CD4-positive, alpha-beta T cell treated with Interleukin-6 for 4 hours (primary cell): ENCODE measurements at places on chromosomes 6 and 20.

- no peak for DNase-seq
These were observed 3.2 kb downstream of the OLIG3 start for GRCh38 chr6:137490961-137491360.

DNA sequence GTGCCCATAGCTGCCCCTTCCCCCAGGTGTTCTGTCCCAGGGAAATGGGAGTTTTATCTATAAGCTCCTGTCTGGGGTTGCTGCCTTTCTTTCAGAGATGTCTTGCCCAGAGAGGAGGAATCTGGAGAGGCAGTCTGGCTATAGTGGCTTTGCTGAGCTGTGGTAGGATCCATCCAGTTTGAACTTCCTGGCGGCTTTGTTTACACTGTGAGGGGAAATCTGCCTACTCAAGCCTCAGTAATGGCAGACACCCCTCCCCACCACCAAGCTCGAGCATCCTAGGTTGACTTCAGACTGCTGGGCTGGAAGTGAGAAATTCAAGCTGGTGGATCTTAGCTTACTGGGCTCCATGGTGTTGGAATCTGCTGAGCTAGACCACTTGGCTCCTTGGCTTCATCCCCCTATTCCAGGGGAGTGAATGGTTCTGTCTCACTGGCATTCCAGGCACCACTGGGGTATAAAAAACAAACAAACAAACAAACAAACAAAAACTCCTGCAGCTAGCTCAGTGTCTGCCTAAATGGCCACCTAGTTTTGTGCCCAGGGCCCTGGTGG, 24.0 kb downstream of the TNFAIP3 start:
- DNase-seq = no peak

DNA sequence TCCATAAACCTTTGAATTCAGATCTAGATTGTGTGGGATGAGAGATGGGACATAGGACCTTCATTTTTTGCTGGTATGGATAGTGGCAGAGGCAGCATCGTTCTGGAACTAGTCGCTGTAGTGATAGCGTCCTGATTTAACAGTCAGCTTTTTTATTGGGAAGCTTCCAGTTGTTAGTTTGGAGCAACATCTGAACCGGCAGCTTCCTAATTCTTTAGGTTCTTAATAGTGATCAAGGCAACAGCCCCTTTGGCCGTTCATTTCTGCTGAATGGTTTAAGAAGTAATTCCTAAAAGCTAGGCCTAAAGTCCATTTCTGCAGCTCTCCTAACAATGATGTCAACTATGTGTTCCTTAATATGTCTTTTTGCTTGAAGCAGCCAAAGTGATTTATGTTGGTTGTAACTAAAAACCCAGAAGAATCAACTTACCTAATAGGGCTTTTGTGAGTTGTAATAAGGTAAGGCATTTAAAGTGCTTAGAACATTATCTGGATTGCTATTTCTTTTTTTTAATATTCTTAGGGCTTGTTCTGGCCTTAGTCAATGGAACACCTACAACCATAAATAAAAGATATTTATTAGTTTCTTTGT, 90.3 kb downstream of the SHLD1 start:
- DNase-seq = no peak

- DNase-seq = no peak
These were observed 123.5 kb downstream of the MAN1A1 start for GRCh38 chr6:119226089-119226488.

DNA sequence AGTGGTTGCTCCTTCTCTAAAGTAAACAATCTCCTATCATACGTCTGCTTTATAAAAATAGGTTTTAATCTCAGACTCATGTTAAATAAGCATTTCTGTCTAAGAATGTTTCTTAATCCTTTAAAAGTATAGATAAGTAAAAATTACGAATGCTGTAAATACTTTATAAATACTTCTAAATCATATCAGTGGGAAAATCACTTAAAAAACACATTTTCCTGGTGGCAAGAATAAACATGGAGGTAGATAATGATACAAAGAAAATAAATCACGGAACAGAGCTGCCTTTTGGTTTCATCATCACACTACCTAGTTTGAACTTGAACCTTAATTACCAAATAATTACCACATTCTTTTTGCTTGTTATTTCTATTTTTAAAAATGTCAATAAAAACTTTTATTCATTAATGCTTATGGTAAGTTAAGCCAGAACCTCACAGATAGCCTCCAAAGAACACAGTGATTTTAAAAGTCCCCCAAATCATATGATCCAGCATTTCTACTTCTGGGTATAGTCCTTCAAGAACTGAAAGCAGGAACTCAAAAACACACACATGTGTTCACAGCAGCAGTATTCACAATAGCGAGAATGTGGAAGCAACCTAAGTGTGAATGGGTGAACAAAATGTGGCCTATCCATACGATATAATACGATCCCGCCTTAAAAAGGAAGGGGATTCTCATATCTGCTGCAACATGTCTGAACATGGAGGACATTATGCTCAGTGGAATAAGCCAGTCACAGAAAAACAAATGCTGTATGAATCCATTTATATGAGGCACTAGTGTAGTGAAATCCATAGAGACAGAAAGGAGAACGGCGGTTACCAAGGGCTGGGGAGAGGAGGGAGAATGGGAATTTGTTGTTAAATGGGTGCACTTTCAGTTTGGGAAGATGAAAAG, 72.4 kb downstream of the SLC22A23 start:
- no peak for DNase-seq

- no peak for DNase-seq
These were observed 13.5 kb upstream of the KCNK16 start for GRCh38 chr6:39335780-39336545.

GRCh38 chr6:25389471-25389870, 110.3 kb downstream of the CARMIL1 start:
- no peak for DNase-seq
